OCI-LY7 (cell line): ENCODE measurements at places on chromosomes 3 and 15. TPM values are rescaled to one million over a fixed set of nuclear protein-coding genes. Genes with fewer than 3 reads are reported as not detected.

The GSK3B gene
- total RNA-seq: 35.5 and 40.9 TPM in 2 replicates

The BFSP2 gene
- 19.2 and 25.1 TPM in 2 replicates for total RNA-seq

The C3orf22 gene
- not detected in 2 replicates for total RNA-seq

The CASR gene
- 0.04 TPM in 1 of 2 replicates, not detected in the other for total RNA-seq

The NME9 gene
- total RNA-seq: not detected in 2 replicates

The DCBLD2 gene
- total RNA-seq: 11.9 and 16.2 TPM in 2 replicates

The LARP6 gene
- not detected in 2 replicates for total RNA-seq

The CYP8B1 gene
- total RNA-seq: not detected in 2 replicates

The SUCNR1 gene
- total RNA-seq: not detected in 2 replicates

The TICRR gene
- total RNA-seq: 42.6 and 44.4 TPM in 2 replicates

The MASP1 gene
- total RNA-seq: not detected in 2 replicates

The KNG1 gene
- total RNA-seq: not detected in 2 replicates

- DNase-seq: no peak
Measured at GRCh38 chr3:24046214-24046613, 101.1 kb downstream of the NR1D2 start.

GRCh38 chr15:27167738-27168137 lies 196.8 kb downstream of the GABRG3 start:
- DNase-seq: no peak

GRCh38 chr3:122955916-122956692 lies 71.5 kb downstream of the SEMA5B start:
- no peak for DNase-seq

DNA sequence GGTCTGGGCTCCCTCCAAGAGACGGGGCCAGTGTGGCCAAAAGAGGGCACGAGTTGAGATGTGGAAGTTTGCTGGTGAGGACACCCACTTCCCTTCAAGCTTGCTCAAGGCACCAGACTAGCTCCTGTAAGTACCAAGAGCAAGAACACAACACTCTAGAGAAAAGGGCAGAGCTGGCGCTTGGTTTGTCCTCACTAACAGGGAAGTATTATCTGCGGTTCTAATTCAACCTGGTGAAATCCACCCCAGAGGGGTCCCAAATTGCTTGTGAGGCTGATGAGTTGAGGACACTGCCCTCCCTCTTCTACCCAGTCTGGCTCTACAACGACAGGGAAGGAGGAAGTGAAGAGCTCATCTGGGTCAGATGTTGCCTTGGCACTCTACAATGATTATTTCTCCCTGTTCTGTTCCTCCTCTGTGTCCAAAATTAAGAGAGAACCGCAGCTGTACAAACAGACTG lies 16.9 kb upstream of the FSIP1 start:
- DNase-seq: no peak

GRCh38 chr3:131077904-131078303 lies 51.2 kb downstream of the NEK11 start:
- DNase-seq: no peak

DNA sequence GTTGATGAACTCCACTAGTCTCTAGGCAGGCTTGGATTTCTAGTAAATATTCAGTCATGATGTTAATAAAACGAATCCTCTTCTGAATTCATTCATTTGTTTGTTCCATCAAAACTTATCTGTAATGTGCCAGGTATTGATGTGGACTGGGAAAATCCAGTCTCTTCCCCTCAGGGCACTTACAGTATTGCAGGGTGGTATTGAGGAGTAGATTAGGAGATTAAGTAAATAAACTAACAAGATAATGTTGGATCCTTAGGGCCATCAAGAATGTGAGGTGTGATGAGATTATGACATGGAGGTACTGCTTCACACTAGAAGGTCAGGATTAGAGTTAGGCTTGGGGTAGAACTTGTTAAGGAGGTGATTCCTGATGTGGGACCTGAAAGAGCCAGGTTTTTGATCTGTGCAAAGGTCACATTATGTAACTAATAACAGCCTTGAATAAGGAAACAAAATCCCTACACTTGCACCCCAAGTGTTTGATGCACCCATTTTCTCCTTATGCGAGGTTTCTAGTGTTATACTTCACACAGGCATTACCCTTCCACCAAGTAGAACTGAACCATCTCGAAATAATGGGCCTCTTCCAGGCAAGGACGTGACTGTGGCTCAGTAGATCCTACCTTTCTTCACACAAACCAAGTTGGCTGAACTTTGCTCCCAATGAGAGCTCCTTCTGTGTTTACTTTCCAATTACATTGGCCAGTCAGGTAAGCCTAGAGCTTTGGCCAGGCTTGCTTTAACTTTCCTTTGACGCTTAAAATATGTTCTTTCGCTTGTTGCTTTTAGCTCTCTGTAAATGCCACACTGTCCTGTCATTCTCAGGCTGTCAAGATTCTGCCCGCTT lies 16.7 kb downstream of the MCTP2 start:
- DNase-seq: no peak

GRCh38 chr15:75532413-75533250 lies 46.5 kb downstream of the PTPN9 start:
- DNase-seq: peak; percentile 16

GRCh38 chr15:58520936-58521292 lies 89.1 kb downstream of the LIPC start:
- no peak for DNase-seq

- DNase-seq: peak; percentile 42
Measured at GRCh38 chr15:71440489-71441110, 325.3 kb downstream of the THSD4 start.

DNA sequence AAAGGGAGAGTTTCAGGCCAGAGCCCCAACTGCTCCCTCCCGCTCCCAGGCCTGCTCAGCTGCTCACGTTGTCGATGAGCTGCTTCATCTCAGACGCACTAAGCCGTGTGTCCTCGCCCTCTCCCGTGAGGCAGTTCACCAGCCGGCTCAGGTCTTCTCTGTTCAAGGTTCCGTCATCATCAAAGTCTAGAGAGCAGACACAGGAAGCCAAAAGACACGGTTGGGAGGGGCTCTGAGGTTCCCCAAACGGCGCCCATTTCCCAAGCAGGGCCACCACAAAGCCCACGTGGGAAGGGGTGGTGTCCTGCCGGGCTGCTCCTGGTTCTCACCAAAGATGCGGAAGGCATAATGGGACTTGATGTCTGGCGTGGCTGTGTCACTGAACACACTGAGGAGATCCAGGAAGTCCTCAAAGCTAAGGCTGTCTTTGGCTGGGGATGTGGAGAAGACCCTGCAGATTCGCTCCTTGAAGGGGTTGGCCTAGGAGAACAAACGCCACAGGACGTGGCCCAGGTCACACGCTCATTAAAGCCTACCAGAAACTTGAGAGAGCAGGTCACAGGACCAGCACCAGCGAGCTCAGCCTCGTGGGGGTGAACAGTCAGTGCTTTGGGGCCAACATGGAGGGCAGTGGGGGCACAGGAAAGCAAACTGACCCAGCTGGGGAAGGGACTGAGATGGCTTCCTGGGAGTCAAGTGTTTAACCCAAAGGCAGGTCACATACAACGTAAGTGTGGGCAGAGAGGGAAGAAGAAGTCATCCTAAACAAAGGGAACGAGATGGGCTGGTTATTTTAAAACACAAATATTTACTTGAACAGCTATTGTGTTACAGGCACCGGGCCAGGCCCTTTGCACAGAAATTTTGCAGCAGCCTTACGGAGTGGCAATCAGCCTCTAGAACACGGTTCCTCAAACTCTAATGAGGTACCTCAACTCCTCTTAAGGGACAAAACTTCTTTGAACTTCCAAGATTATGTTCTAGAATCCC lies 2.4 kb downstream of the CIB1 start:
- DNase-seq: peak; percentile 83

DNA sequence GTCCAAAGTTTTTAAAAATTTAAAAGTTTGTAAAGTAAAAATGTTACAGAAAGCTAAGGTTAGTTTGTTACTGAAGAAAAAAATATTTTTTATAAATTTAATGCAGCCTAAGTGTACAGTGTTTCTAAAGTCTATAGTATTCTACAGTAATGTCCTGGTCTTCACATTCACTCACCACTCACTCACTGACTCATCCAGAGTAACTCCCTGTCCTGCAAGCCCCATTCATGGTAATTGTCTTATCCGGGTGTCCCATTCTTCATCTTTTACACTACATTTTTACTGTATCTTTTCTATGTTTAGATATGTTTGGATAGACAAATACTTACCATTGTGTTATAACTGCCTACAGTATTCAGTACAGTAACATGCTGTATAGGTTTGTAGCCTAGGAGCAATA lies 36.7 kb upstream of the ATP10A start:
- DNase-seq: no peak

DNA sequence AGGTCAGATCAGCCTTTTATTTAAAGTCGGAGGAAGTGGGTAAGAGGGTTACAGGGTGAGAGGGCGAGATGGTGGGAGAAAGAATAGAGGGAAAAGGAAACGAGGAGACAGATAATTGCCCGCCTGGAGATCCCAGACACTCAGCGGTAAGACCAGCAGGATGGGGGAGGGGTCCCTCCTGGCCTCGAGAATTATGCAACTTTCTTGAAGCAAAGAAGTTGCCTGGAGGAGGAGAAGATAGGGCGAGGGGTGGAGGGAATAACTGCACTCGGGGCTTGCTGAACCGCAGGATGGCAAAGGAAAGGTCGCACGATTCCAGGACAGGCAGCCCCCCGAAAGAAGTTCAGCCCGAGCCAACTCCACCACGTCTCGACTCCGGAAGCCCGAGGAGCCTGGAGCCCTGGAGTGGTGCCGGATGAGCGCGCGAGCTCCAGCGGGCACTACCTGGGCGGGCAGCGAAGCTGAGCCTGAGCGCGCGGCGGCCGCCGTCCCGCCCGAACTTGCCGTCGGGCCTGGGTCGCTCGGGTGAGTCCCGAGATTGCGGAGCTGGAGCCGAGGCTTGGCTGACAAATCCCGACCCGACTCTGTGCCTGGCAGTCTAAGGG lies 402 bp downstream of the WWTR1 start:
- DNase-seq: no peak

DNA sequence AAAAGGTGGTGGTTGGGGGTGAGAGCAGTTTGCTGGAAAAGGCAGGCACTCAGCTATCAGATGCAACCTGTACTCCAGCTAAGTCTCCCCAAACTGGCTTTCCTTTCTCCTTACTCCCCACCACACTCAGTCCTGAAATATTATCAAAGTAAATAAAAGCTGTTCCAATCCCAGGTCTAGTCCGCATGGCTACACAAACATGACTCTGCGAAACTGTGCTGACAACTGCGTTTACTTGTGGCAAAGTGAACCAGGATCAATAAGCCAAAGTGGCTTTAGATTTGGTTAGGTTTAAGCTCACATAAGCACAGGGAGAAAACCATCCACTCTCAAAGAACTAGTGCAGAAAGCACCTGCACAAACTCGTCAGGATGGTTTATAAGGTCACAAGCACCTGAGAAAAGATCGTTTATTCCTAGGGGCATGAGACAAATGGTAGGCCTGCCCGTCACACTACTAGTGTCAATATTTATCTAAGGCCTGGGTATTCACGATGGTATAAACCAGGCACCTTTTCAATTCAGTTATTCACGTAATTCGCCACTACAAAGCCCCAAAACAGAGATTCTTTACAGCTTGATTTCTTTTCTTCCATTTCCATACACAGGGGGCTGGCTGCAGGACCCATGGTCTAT lies 25.3 kb downstream of the LRIG1 start:
- no peak for DNase-seq

DNA sequence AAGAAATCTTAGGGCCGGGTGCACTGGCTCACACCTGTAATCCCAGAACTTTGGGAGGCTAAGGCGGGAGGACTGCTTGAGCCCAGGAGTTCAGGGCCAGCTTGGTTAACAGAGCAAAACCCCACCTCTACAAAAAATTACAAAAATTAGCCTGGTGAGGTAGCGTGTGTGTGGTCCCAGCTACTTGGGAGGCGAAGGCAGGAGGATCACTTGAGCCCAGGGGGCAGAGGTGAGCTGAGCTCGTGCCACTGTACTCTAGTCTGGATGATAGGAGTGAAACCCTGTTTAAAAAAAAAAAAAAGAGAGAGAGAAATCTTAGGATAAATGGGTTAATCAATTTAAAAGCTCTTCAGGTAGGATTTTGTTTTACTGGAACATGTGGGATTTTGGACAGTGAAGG lies 31.2 kb upstream of the DUT start:
- DNase-seq: no peak

DNA sequence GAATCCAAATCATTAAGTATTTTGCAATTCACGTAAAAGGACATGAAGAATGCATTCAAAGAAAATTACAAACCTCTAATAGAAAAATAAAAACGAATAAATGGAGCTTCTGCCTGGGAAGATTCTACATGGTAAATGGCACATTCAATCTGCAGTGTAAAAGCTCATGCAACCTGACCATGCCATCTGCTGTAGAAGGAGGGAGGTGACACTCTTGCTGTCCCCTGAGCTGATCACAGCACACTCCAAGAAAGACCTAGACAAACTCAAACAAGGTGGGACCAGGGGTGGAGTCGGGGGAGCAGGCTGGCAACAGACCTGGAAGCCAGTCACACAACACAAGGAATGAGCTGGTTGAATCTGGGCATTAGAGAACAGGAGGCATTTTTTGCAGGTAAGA lies 101.8 kb downstream of the BDH1 start:
- DNase-seq: peak; percentile 27

- no peak for DNase-seq
Measured at GRCh38 chr3:15342945-15343344, 10.6 kb upstream of the SH3BP5 start.

DNA sequence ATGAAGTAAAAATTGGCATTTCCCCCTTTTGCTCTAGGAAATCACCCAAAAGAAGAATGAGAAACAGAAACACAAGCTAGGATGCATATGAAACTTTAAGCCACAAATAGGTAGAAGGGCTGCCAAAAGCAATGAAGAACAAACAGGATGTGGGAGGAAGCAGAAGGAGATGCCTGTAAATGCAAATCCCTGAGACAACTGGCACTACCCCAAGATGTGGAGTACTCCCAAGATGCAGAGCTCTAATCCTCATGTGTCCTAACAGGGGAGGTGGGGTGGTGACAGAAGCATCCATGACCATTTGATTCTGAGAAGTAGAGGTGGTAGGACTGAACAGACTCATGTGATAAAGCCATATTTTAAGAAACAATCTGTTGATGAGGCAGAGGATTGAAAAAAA lies 31.9 kb upstream of the ZNF280D start:
- DNase-seq: peak; percentile 32

- peak; percentile 20 for DNase-seq
Measured at GRCh38 chr3:132038198-132038825, 3.5 kb upstream of the CPNE4 start.

DNA sequence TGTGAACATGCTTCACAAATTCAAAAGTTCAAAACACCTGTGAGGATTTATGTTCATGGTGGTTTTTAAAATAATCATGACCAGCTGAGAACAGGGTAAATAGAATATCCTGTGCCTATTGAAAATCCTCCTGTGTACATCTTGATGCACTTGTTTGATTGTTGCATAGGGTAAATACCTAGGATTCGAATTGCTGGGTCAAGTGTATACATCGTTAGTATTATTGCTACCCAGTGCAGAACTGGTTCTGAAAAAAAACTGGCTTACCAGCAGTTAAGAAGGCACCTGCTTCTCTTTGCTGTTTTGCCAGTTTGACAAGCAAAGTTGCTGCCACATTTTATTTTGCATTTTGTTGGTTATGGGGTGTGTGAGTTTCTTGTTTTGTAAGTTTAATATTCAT lies 272.6 kb downstream of the CLSTN2 start:
- no peak for DNase-seq

DNA sequence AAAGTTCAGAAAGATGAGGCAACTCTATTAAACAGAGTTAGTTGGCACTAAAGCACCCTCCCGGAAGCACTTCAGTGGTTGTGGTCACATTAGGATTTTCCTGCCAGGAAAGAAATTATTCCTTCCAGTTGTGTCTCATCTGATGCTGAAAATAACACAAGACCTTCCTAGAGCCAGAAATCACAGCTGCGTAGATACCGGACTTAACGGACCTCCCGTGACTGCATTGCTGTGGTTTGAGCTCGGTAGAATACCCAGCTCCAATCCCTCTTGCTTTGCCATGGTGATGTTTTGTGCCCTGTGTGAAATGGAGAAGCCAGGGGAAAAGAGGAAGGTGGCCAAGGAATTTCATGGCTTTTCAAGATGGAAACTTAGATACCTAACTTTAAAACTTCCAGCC lies 215.0 kb upstream of the IGF1R start:
- no peak for DNase-seq
